ENCODE measurements at places on chromosomes 13 and 19.

- DNase-seq = no peak
These were observed 3.8 kb upstream of the SLC7A9 start for GRCh38 chr19:32873247-32873959.

DNA sequence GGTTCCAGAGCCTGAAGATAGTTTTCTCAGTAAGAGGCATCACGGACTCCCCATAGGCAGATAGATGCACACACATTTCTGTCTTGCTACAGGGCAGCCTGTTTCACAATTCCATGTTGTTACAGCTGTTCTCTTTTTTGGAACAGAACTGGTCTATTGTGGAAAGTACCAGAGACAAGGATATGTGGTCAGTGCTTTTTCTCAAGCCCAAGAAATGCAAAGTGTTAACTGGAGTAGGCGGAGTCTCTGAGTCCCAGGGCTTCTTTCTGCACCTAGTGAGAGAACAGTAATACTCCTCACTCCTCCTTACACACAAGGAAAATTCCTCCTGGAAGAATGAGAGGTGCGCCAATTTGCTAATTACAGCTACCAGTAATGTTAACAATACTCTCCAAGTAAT lies 141.6 kb upstream of the ARGLU1 start:
- DNase-seq = no peak

GRCh38 chr13:100476963-100477362 lies 111.6 kb downstream of the GGACT start:
- DNase-seq = no peak

DNA sequence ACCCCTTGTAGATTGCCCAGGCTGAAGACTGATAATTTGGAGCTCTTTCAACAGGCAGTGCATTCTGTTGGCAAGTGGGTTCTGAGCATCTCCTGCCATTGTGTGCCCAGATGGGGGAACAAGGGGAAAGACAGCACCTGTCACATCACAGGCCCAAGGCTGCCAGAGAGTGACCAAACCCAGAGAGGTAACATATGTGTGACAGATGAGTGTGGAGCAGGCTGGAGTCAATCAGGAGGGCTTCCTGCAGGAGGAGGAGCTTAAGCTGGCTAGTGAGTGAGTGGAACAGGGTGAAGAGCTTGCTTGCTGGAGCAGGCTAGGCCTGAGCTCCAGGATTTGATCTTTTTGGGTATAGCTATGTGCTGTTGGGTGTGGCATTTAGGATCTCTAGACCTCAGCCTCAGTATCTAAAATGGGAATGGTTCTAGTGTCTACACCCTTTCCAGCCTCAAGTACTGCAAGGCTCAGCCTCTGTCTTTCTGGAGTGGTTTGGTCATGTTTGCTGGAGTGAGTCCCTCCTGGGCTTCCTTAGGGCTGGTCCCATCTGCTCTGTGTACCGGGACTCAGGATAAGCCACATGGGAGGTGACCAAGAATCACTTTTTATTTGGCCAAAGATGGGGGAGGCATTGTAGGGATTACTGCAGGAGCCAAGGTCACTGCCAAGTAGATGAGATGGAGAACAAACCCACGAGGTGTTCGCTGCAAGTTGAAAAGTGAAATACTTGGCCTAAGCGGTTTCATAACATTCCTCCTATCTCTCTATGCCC lies 152.4 kb upstream of the TSHZ3 start:
- DNase-seq = no peak

DNA sequence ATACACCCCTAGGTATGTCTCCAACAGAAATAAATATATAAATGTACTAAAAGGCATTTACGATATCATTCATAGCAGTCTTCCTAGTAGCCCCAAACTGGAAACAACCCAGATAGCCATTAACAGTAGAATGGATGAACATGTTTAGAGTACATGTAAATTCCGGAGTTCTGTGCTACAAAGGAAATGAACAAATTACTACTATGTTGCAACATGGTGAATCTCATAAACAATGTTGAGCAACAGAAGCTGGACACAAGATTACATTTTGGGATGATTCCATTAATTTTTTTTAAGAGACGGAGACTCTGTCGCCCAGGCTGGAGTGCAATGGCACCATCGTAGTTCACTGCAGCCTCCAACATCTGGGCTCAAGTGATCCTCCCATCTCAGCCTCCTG lies 5.9 kb upstream of the SLC7A10 start:
- no peak for DNase-seq

DNA sequence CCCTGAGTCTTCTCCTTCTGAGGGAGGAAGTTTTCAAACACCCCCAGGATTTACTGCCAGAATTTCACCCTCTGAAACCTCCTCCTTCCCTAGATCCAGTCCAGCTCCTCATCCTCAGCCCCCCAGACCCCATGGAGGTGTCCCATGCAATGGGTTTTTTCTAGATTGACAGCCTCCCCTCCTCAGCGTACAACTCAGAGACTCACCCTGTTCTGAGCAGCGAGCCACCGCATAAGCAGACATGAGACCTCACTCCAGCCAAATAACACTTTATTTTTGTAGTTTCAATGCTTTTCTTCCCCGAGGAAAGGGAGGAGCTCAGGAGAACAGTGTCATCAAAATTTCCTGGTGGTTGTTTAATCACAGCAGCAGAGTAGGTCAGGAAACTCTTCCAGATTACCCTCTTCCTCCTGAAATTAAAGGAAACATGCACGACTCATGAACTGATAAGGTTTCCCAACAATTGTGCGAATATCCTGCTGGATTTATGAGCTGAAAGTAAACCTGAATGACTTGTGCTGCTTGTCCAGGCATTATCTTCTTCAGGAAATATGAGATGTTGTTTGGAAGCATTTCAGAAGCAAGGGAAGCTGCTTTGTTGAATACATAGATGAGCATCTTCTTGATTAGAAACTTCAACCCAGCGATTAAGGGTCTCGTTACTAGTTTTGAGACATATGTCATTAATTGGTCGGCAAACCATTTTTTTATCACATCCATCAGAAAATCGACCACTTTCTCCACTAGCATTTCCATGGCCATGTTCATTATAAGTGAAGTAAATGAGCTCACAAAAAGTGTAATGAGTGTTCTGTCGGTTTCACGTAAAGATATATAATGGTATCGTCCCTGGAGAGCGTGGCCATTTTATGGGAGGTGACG lies 36.2 kb downstream of the ERICH4 start:
- DNase-seq = no peak

GRCh38 chr13:66492479-66492878 lies 737.7 kb downstream of the PCDH9 start:
- peak; percentile 40 for DNase-seq

GRCh38 chr19:35828692-35829301 lies 16.2 kb upstream of the PRODH2 start:
- peak; percentile 95 for DNase-seq

GRCh38 chr13:41356786-41357185 lies 45.7 kb downstream of the NAA16 start:
- no peak for DNase-seq

DNA sequence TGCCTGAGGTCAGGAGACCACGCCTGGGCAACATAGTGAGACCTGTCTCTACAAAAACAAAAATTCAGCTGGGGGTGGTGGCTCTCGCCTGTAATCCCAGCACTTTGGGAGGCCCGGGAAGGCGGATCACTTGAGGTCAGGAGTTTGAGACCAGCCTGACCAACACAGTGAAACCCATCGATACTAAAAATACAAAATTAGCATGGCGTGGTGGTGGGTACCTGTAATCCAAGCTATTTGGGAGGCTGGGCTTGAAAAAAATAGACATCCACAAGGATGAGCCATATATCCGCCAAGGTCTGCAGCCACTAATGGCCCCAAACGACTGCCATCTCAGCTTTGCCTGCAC lies 3.1 kb downstream of the RPS16 start:
- DNase-seq = no peak

GRCh38 chr13:105638426-105638825 lies 897.0 kb downstream of the EFNB2 start:
- DNase-seq = no peak

GRCh38 chr13:112521073-112521685 lies 66.8 kb downstream of the TUBGCP3 start:
- no peak for DNase-seq

- no peak for DNase-seq
These were observed 5.9 kb upstream of the GPR32 start for GRCh38 chr19:50764409-50764808.

Measured in neural progenitor cell (in vitro differentiated cells).